Left colon (tissue), 2 donors: ENCODE measurements at places on chromosomes 11 and 22. TPM values are rescaled to one million over a fixed set of nuclear protein-coding genes. Genes with fewer than 3 reads are reported as not detected.

DNA sequence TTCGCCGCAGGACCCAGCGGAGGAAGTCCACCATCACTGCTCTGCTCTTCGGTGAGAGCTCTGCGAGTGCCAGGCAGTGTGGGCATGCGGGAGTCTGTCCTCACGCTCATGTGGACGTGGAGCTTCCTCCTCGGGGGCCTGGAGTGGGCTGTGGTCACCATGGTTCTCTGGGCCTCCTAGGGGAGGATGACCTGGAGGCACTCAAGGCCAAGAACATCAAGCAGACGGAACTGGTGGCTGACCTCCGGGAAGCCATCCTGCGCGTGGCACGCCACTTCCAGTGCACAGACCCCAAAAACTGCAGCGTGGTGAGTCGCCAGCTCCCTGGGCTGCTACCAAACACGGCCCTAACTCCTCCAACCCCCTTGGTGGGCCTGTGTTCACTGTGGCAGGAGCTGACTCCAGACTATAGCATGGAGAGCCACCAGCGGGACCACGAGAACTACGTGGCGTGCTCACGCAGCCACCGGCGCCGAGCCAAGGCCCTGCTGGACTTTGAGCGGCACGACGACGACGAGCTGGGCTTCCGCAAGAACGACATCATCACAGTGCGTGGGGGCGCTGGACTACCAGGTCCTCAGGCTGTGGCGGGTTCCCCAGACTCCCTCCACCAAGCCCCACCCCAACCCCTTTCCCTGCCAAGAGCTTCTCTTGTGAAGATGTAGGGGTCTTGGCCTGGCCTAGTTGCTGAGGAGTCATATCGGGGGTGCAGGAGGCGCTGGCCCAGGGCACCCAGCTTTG, 36.8 kb downstream of the SGSM3 start:
- DNase-seq, result no peak

DNA sequence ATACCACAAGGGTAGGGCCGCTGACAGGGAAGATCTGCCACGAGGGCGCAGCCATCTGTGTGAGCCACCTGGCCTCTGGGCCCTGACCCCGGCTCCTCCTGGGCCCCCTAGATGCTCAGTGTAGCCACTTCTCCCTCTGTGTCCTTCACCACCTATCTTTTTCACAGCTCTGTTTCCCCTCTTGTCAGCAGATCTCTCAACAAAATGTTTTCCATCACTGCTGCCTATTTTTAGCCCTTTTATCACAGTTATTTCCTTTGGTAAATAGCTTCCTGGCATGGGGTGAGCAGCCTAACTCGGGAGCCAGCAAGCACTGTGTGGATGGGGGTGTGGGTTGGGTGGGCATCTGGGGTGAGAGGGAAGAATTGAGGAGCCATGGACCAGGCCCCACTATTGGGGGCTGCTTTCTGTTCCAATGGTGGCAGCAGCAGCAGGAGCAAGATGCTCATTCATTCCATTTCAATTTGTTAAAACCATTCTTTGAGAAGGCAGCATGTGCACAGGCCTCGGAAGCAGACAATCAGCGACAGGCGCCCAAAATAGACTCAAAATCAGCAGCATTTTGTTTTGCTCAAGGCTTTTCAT, 135.2 kb upstream of the NAV2 start:
- DNase-seq, result no peak

DNA sequence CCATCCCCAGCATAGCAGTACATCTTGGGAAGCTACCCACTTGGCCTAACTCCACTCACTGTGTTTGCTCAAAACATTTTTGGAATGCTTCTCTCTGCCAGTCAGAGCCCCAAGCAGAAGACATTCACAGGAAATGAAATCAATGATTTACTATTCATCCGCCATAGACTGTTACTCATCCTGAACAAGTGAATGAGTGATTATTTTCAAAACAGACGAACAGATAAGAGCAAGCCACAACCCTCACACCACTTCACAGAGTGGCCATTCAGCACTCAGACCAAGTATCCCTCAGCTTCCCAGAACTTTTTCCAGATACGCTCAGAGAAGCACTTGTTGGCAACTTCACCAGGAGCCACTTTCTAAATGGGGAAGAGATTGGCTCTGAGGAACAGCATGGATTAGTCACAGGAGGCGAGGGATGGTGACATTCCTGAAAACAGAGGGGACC, 13.0 kb upstream of the UBASH3B start:
- no peak for DNase-seq

- no peak for DNase-seq
Measured at GRCh38 chr22:40580631-40581030, 55.9 kb downstream of the MRTFA start.

GRCh38 chr11:121210445-121211080, 82.0 kb upstream of the SC5D start:
- DNase-seq, result no peak

GRCh38 chr11:46295312-46296058, 18.0 kb downstream of the CREB3L1 start:
- DNase-seq, result peak; percentile 72

DNA sequence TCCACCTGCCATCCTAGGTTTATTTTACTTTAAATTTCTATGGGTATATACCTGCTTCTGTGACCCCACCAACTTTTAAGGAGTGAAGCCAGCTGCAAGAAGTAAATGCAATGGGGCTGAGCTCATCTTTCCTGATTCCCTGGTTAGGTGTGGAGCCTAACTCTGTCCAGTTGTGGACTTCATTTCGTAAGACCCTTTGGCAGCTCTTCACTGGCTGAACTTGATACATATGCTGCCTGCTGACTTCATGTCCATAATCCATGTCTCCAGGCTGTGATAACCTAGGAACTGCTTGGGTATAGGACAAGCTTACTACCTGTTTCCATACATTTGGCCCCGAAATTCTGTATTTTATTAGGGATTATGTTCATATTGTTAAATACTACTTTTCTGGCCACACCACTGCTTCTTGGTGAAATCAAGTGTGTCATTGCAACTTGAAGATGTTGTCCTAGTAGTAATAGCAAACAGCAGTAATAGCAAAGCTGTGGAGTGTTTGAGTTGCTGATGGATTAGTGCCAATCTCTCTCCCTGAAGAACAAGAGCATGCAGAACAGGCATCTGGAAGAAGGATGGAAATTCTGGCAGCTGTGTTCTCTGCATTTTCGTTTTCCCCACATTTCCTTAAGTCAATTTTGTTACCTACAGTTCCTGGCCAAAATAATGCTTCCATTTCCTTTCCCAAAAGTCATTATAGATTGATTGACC, 31.2 kb downstream of the LDLRAD3 start:
- DNase-seq, result no peak

GRCh38 chr11:94302776-94303175, 1.6 kb upstream of the IZUMO1R start:
- DNase-seq, result no peak

- DNase-seq, result peak; percentile 46
Measured at GRCh38 chr11:129881570-129882170, 13.7 kb downstream of the NFRKB start.

DNA sequence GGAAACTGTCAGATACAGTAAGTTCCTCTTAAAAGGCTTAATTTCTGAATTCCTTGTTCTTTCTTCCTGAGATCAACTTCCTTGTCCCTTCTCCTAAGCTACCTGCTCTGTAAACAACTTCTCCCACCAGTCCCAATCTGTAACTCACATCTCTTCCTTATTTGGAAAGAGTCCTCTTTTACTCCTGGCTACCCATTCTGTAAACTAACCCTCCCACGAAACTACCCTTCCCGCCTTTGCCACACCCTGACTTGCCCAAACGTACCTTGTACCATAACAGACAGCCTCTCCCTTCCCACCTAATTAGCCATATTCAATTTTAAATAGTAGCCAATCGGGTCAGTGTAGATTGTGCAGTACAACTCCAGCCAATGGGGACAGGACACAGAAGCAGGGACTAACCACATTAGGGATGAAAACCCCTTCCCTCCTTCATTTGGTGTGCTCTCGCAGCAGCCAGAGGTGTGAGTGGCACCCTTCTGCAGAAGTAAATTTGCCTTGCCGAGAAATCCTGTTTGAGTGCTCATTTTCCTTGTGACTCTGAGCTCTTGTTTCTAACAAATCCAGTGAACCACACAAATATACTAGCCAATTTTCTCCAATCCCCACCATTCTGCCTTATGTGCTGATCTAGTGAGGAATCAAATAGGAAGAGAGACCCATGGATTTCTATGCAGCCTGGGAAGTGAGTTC, 49.5 kb downstream of the ZNF280B start:
- DNase-seq, result no peak

DNA sequence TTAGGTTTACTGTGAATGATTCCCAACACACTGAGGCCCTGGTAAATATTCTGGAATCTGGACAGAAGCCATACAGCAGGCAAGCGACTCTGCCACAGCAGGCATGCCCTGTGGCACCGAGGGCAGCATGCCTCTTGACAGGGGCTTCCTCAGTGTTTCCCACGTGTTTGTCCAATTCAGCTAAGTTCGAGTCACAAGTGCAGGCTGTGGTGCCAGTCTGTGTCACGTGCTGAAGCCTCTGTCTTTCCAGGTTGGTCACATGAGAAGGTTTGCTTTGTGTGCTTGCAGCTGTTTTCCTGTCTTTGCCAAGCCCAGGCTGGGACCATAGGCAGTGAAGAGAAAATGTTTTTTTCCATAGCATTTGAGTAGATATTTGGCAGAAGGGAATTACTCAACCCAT, 2.4 kb upstream of the PPFIBP2 start:
- DNase-seq, result peak; percentile 51

DNA sequence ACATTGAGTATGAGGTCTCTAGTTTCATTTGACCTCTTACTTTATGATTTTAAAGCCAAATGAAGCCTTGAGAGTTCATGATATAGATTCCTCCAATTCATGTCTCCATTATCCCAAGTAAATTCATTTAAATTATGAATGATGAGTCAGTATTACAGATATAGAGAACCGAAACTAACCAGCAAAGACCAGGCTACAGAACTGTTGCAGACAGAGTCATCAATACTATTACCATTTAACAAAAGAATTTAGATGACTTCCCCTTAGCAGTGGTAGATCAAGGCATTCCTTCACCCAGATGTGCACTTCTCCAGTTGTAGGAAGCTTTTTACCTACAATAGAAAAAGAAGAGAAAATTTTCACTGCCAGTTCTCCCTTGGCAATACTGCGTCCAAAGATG, 11.8 kb upstream of the CCDC89 start:
- no peak for DNase-seq

DNA sequence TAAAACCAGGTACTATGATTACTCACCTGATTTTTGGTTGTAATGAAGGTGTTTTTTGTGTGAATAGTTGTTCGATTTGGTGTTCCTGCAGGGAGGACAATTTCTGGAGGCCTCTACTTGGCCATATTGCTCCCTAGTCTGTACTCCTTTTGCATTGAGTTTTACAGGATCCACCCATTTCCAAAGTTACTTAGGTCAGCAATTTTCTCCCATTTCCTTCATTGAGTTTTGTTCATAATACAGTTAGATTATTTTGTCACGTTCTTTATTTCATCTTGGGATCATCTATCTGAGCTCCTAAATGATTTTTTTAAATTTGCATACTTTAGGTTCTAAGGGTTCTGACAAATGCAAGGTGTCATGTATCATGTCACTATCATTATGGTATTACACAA, 20.1 kb upstream of the AQP11 start:
- no peak for DNase-seq

Gene TRIM34
- 9.8 TPM for total RNA-seq

Gene PRG3
- total RNA-seq, result not detected

Gene LRRC32
- total RNA-seq, result 12.5 TPM

Gene APOA4
- not detected for total RNA-seq

Gene GP1BB
- not detected for total RNA-seq

Gene OR51E2
- 0.84 TPM for total RNA-seq

Gene PEX16
- total RNA-seq, result 39.6 TPM
